ENCODE measurements at places on chromosomes 7 and 10.

- DNase-seq: no peak
Measured at GRCh38 chr10:6013413-6014192, 36.3 kb upstream of the IL15RA start.

- DNase-seq: no peak
Measured at GRCh38 chr7:27418541-27418940, 175.9 kb downstream of the EVX1 start.

DNA sequence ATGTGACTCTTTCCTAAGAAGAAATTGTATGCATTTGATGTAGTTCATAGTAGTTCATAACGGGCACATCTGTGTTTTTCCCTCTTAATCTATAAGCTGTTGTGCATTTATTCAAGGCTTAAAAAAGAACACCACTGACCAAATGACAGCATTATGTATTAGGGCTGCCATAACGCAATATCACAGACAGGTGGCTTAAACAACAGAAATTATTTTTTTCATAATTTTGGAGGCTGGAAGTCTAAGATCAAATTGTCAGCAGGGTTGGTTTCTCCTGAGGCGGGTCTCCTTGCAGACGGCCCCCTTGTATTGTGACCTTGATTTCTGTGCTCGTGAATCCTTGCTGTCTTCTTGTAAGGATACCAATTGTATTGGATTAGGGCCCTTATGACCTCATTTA, 627 bp upstream of the SSMEM1 start:
- no peak for DNase-seq

DNA sequence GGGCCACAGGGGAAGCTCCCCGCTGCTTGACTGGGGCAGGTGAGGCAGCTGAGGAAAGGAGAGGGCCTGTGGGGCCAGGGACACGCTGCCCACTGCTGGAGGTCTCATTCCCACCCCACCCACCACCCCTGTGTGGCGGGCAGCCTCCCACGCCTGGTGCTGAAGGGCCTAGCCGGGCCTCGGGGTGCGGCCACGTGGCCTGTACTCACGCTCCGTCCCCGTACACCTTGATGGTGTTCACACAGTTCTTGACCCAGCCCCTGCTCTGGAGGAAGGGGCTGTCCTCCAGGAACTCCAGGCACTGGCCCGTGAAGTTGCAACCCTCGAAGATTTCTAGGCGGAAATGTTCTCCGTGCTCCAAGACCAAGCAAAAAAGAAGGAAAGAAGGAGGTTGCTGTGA, 4.0 kb downstream of the CRYGN start:
- DNase-seq: no peak

GRCh38 chr10:7956508-7956907, 98.0 kb upstream of the GATA3 start:
- no peak for DNase-seq

- no peak for DNase-seq
Measured at GRCh38 chr10:26779176-26779860, 81.4 kb downstream of the ABI1 start.

DNA sequence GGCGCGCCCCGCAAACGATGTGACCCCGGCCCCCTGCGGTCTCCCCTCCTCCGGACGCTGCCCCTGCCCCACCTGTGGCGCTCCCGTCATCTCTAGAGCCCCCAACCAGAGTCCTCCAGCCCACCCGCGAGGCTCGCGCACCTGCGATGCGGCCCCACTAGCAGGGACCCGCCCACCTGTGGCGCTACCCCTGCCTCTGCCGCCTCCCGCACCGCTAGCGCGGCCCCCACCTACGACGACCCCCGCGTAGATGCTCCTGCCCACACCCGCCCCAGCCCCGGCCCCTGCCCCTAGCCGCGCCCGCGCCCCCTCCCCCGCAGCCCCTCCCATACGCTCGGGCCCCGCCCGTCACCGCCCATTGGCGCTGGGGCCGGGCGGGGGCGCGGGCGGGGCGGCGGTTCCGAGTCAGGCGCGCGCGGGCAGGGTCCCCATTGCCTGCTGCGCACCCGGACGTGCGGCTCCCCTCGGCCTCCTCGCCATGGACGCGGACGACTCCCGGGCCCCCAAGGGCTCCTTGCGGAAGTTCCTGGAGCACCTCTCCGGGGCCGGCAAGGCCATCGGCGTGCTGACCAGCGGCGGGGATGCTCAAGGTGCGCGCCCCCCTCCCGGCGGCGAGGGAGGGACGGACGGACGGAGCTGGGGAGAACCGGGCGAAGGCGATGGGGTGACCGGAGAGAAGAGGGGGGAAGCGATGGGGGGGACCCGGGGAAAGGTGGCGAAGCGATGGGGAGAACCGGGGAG, at the start of gene PFKP:
PFKP (plus strand) TSS at position 431 of the 741 bp plus-strand sequence; CDS start at position 479, 48 bp downstream.
- DNase-seq: no peak

GRCh38 chr10:6734286-6734685, 154.2 kb upstream of the PRKCQ start:
- no peak for DNase-seq

DNA sequence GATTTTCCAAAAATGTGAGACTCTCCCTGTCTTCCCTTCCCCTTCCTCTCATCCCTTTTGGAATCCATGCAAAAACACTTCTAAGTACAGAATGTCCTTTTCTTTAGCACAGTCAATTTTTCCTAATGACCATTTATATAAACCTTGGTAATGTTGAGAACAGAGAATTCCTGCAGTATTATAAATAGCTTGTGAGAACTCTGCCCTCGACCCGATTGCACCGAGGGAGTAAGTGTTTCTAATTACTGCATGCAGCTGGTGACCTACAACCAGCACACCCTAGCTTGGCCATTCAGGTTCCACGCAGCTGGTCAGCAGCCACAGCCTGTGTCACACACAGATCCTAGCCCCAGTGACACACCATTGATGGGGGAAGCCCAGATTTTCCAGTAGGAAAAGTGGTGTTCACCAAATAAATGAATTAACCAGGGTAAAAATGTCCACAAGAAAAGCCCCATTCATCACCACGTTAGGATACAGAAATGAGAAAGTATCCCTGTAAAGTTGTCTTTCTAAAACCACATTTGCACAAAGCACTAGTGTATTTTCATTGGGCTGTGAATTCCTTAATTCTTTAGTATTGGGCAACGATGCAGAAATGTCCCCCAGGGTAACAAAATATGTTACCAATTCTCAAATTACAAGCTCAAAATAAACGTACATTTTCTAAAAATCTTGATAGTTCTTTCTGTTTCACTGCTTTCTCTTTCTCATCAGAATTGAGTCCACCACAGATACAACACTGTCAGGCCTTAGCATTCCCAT, 499.0 kb upstream of the KLF6 start:
- no peak for DNase-seq

- no peak for DNase-seq
Measured at GRCh38 chr7:18444826-18445225, 50.7 kb upstream of the HDAC9 start.

- DNase-seq: no peak
Measured at GRCh38 chr7:138712652-138713051, 11.5 kb upstream of the SVOPL start.

GRCh38 chr7:14598978-14599377, 303.6 kb downstream of the DGKB start:
- no peak for DNase-seq

DNA sequence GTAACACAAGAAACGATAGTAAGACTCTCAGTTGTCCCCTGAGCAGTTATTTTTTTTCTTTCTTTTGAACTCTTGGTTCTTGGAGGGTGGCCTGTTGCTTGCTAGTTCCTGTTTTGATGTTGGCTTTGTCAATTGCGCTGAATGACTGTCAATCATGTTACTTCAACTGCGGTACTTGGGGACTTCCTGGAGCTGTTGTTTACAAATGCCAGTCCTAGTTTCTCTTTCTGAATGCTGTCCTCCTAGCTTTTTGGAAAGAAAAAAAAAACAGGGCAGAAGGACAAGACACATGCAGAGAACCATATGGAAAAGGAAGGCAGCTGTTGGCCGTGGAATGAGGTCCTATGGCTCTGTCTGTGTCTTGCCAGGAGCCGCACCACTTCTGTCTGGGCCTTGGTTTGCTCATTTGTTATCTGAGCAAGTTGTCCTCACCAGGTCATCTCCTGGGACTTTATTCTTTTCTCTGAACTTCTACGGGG, 7.0 kb upstream of the PDCD4 start:
- DNase-seq: no peak

GRCh38 chr7:48298779-48299178, 127.5 kb downstream of the ABCA13 start:
- DNase-seq: no peak

GRCh38 chr7:14995774-14996173, 93.2 kb upstream of the DGKB start:
- DNase-seq: no peak

GRCh38 chr10:123790132-123790885, 101.3 kb downstream of the CPXM2 start:
- DNase-seq: no peak

DNA sequence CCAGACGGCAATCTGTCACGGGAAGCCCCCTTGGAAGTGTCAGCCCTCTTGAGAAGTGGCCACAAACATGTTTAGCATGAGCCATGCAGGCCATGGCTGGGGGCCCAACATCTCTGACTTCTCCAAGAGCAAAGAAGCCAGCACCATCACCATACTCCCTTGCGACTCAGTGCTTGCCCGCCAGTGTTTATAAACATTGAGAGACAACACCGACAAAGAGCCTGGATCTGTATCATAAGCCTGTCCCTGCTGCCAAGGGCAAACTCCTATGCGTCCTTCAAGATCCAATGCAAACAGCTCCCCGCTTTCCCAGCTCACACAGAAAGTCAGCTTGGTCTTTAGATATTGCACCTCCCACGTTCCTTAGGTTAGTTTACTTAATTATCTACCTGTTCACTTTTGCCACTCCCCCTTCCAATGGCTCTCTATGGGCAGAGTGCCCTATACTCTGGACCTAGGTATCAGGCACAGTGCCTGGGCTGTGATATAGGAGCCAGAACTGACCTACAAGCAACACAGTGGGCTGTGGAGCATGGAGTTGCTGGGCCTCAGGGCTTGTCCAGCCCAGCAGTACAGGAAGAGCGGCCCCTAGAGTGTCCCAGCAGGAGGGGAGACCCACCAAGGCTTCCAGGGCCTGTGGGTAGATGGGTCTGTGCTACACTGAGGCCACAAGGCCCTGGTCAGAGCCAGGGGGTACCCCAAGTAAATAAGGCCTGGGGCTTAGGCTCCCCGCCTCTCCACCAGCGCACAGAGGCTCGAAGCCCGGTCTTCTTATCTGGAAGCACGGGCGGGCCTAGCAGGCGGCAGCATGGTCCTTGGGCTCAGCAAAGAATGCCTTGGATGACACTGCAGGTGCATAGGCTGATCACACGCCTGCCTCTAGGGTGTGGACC, 37.7 kb downstream of the CAMK2B start:
- DNase-seq: no peak

DNA sequence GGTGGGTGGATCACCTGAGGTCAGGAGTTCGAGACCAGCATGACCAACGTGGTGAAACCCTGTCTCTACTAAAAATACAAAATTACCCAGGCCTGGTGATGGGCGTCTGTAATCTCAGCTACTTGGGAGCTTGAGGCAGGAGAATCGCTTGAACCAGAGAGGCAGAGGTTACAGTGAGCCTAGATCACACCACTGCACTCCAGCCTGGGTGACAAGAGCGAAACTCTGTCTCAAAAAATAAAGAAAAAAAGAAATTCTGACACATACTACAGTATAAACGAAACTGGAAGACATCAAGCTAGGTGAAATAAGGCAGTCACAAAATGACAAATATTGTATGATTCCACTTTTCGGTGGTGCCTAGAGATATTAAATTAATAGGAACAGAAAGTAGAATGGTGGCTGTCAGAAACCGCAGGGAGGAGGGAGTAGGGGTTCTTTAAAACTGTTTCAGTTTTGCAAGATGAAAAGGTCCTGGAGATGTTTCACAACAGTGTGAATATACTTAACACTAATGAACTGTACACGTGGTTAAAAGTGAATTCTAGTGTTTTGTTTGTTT, 23.2 kb downstream of the PILRA start:
- DNase-seq: no peak

- no peak for DNase-seq
Measured at GRCh38 chr7:144174613-144175012, 8.7 kb upstream of the CTAGE4 start.

Data from PC-9 (cell line).